Left ventricle myocardium inferior (tissue), 1 donor: ENCODE measurements at places on chromosomes 2 and 18. TPM values are rescaled to one million over a fixed set of nuclear protein-coding genes. Genes with fewer than 3 reads are reported as not detected.
A peak's percentile ranks its signal among the peaks of the same experiment; 100 is the strongest.

- DNase-seq = no peak
- H3K27me3 ChIP-seq = peaks cover 4% of the 10 kb centered on the region
- no peak overlapping the region for H3K4me3 ChIP-seq
- no peak overlapping the region for H3K27ac ChIP-seq
Observed at GRCh38 chr2:70685771-70686171, 82.2 kb downstream of the ADD2 start.

GRCh38 chr18:31723990-31724711, 36.5 kb downstream of the SLC25A52 start:
- H3K27me3 ChIP-seq = no peaks in the 10 kb centered on the region
- no peaks in the 10 kb centered on the region for H3K36me3 ChIP-seq
- DNase-seq = peak; percentile 32
- peak overlapping the region; percentile 75 for H3K4me3 ChIP-seq
- H3K27ac ChIP-seq = peak overlapping the region; percentile 71

GRCh38 chr2:10235099-10235908, 67.4 kb upstream of the HPCAL1 start:
- peaks cover 57% of the 10 kb centered on the region for H3K4me1 ChIP-seq
- H3K27ac ChIP-seq = peak overlapping the region; percentile 44
- DNase-seq = no peak
- no peak overlapping the region for H3K4me3 ChIP-seq

- peaks cover 21% of the 10 kb centered on the region for H3K4me1 ChIP-seq
- H3K4me3 ChIP-seq = no peak overlapping the region
- no peak overlapping the region for H3K27ac ChIP-seq
- peaks cover 28% of the 10 kb centered on the region for H3K36me3 ChIP-seq
- H3K27me3 ChIP-seq = no peaks in the 10 kb centered on the region
Observed at GRCh38 chr2:46960618-46961017, 45.0 kb upstream of the MCFD2 start.

- H3K27me3 ChIP-seq = no peaks in the 10 kb centered on the region
- H3K4me3 ChIP-seq = no peak overlapping the region
- DNase-seq = no peak
- peak overlapping the region; percentile 76 for H3K27ac ChIP-seq
- peaks cover 13% of the 10 kb centered on the region for H3K36me3 ChIP-seq
- peaks cover 36% of the 10 kb centered on the region for H3K4me1 ChIP-seq
Observed at GRCh38 chr2:178844701-178845100, 37.5 kb upstream of the TTN start.

The XDH gene
- total RNA-seq = 0.05 TPM

GRCh38 chr2:167509586-167509985, 621.3 kb downstream of the XIRP2 start:
- H3K4me1 ChIP-seq = no peaks in the 10 kb centered on the region
- H3K36me3 ChIP-seq = no peaks in the 10 kb centered on the region
- H3K27me3 ChIP-seq = no peaks in the 10 kb centered on the region

GRCh38 chr2:105313877-105314276, 15.7 kb downstream of the TGFBRAP1 start:
- H3K4me3 ChIP-seq = no peak overlapping the region
- H3K36me3 ChIP-seq = no peaks in the 10 kb centered on the region
- peaks cover 6% of the 10 kb centered on the region for H3K4me1 ChIP-seq
- no peaks in the 10 kb centered on the region for H3K27me3 ChIP-seq
- H3K27ac ChIP-seq = no peak overlapping the region
- DNase-seq = no peak

The IGFBP5 gene
- total RNA-seq = 138 TPM

DNA sequence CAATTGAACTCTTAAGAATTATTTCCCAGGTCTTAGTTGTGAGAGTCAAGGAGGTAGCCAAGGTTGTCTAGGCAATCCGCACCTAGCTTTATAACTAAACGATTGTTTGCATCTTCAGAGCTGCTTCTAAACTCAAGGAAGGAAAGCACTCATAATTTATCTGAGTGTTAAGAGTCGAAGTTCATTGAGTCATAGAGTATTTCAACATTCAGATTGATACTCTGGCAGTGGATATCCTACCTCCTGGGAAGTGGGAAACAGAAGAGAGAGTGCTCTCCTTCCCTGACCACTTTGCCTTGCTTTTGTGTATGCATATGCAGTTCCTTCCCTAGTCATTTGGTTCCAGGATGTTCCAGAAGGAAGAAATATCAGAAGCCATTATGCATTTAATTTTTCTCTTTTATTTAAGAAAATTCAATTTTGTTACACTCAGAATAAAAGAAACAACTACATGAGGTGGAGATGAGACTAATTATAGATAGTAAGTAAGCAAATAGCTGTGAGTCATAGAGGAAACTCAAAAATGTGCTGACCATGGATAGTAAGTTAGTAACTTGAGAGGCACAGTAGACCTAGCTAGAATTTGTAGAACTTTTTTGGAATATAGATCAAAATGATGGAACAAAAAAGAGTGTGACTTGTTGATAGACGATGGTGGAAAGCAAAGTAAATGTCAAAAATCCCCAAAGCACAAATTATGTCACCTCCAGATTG, 35.4 kb upstream of the FSHR start:
- H3K4me1 ChIP-seq = no peaks in the 10 kb centered on the region
- H3K36me3 ChIP-seq = no peaks in the 10 kb centered on the region
- no peak overlapping the region for H3K27ac ChIP-seq
- DNase-seq = no peak
- H3K27me3 ChIP-seq = no peaks in the 10 kb centered on the region
- H3K4me3 ChIP-seq = no peak overlapping the region

- no peaks in the 10 kb centered on the region for H3K4me1 ChIP-seq
- H3K27ac ChIP-seq = no peak overlapping the region
- H3K27me3 ChIP-seq = no peaks in the 10 kb centered on the region
- no peaks in the 10 kb centered on the region for H3K36me3 ChIP-seq
- no peak for DNase-seq
Observed at GRCh38 chr18:69330385-69331005, 70.2 kb upstream of the DOK6 start.

The LIPG gene
- not detected for total RNA-seq

- no peak overlapping the region for H3K27ac ChIP-seq
- peaks cover 1% of the 10 kb centered on the region for H3K36me3 ChIP-seq
- H3K4me3 ChIP-seq = no peak overlapping the region
- no peak for DNase-seq
Observed at GRCh38 chr2:85012855-85013254, 41.9 kb downstream of the KCMF1 start.

The MYO7B gene
- total RNA-seq = 0.44 TPM

- H3K4me1 ChIP-seq = peaks cover 22% of the 10 kb centered on the region
- no peak overlapping the region for H3K27ac ChIP-seq
- no peaks in the 10 kb centered on the region for H3K27me3 ChIP-seq
- no peak overlapping the region for H3K4me3 ChIP-seq
Observed at GRCh38 chr2:197281421-197281820, 29.2 kb downstream of the ANKRD44 start.

The SOWAHC gene
- 2.3 TPM for total RNA-seq

The DSG1 gene
- total RNA-seq = 1.3 TPM

DNA sequence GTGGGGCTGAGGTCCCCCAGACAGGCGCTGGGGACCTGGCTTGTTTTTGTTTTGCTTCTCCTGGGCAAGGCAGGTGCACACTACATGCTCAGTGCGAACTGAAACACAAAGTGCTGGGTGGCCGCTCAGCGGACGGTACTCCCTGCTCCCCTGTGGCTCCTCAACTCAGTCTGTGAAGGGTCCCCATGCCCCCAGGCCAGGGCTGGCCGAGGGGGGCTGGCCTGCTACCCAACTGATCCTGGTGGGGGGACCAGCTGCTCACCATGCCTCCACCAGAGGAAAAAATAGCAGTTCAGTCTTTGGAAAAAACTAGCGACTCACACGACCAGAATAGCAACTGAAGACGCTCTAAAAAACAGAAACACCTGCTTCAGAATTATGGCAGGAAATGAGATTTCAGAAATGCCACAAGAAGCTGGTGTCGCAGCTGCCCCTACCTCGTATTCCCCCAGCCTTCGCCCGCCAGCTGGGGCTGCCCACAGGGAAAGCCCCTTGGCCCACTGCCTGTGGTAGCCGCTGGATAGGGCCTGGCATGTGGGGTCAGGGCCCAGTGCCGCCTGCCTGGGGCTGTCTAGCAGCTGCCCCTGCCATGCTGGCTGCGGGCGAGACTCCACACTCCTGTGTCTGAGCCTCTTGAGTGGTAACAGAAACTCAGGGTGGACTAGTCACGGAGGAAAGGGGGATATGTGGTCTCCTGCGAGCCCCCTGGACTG, 43.7 kb downstream of the MEX3C start:
- no peak overlapping the region for H3K27ac ChIP-seq
- H3K4me1 ChIP-seq = no peaks in the 10 kb centered on the region
- H3K4me3 ChIP-seq = no peak overlapping the region
- DNase-seq = no peak
- no peaks in the 10 kb centered on the region for H3K36me3 ChIP-seq

DNA sequence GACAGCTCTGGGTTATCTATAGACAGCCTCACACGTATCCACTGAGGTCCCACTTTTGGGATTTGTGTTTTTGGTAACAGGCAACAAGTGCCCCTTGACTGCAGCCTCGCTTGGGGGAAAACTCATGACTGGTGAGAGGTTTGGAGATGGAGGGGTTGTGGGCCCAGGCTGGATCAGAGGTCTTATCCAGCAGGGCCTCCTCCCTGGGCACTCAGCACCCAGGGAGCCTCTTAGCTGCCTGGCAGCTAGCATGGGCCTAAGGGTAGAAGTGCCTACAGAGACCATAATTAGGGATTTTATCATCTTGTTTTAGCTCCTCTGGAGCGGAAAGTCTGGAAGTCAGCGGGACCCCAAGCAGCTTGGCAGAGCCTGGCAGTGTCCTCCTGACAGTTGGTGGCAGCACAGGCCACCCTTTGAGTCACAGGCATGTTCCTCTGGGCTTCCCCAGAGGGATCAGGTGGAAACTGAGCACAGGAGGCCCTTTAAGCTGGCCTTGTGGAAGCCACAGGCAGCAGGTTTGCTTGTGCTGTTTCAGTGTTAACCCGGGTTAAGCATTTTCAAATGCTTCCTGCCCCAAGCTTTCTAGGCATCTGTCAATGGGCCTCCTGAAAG, 143.1 kb downstream of the KCTD1 start:
- no peak overlapping the region for H3K27ac ChIP-seq
- H3K4me3 ChIP-seq = no peak overlapping the region
- H3K36me3 ChIP-seq = no peaks in the 10 kb centered on the region
- no peaks in the 10 kb centered on the region for H3K27me3 ChIP-seq
- no peaks in the 10 kb centered on the region for H3K4me1 ChIP-seq

GRCh38 chr2:32172870-32173269, 7.2 kb downstream of the SLC30A6 start:
- peaks cover 8% of the 10 kb centered on the region for H3K4me1 ChIP-seq
- no peaks in the 10 kb centered on the region for H3K27me3 ChIP-seq
- no peak for DNase-seq
- H3K4me3 ChIP-seq = no peak overlapping the region
- no peak overlapping the region for H3K27ac ChIP-seq

The NYAP2 gene
- total RNA-seq = not detected

DNA sequence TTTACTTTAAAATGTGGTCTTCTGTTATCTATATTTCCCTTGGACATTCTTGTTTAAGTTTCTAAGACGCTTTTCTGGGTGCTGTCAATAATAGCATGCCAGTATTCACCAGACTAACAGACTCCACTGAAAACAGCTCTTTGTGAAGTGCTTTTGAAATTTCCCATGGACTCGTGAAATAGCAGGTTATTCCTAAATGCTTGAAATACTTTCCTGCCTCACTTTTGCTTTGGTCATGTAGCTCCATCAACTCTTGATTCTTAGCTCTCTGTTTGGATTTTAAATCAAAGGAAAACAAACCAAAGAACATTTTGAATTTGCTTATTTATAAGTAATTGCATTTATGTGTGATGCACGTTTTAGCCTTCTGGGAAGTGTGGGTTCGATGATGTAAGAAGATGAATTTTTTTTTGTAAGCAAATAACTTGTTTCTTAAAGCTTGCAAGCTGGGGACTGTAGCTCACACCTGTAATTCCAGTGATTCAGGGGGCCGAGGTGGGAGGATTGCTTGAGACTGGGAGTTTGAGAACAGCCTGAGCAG, 147.8 kb downstream of the WDSUB1 start:
- DNase-seq = no peak
- H3K27ac ChIP-seq = peak overlapping the region; percentile 84
- H3K4me1 ChIP-seq = peaks cover 91% of the 10 kb centered on the region
- peak overlapping the region; percentile 39 for H3K4me3 ChIP-seq
- H3K27me3 ChIP-seq = no peaks in the 10 kb centered on the region

- no peaks in the 10 kb centered on the region for H3K36me3 ChIP-seq
- H3K4me1 ChIP-seq = no peaks in the 10 kb centered on the region
- no peak for DNase-seq
- no peaks in the 10 kb centered on the region for H3K27me3 ChIP-seq
- no peak overlapping the region for H3K27ac ChIP-seq
Observed at GRCh38 chr18:37913051-37913450, 347.5 kb upstream of the CELF4 start.

- H3K27me3 ChIP-seq = peaks cover 8% of the 10 kb centered on the region
- DNase-seq = no peak
- no peak overlapping the region for H3K27ac ChIP-seq
- no peaks in the 10 kb centered on the region for H3K4me1 ChIP-seq
- no peak overlapping the region for H3K4me3 ChIP-seq
Observed at GRCh38 chr2:56021579-56021978, 98.0 kb upstream of the EFEMP1 start.

The PAIP2B gene
- 76.6 TPM for total RNA-seq

DNA sequence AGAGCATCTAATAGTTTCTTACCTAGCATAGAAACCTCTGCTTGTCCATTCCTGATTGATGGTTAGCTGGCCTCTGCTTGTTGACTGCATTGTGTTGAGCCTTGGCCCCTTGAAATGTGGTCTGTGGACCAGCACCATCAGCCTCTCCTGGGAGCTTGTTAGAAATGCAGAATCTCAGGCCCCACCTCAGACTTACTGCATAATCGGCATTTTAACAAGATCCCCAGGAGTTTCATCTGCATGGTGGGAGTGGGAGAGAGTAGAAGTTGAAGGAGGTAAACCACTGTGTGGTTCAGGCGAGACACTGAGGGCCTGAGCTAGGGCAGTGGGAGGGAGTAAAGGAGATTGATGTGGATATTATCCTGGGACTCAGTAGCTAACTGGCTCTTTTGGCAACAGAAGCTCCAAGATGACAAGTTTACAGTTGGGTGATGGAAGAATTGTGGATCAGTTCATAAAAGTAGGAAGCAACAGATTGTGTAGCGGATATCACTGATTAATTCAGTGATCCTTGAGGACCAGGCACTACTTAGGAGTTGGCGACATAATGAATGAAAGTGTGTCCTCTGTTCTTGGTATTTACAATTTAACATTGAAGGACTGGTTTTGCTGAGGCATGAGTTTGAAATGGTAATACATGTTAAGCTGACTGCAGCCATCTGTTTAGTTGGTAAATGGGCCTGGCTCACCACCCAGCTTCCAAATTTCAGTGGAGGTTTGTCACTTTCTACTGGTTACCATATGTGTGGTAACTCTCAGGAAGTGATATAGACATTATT, 20.9 kb downstream of the PHLPP1 start:
- no peak overlapping the region for H3K27ac ChIP-seq
- no peaks in the 10 kb centered on the region for H3K27me3 ChIP-seq
- DNase-seq = no peak
- no peak overlapping the region for H3K4me3 ChIP-seq

- H3K4me1 ChIP-seq = peaks cover 9% of the 10 kb centered on the region
- no peak overlapping the region for H3K27ac ChIP-seq
- no peaks in the 10 kb centered on the region for H3K36me3 ChIP-seq
- H3K27me3 ChIP-seq = no peaks in the 10 kb centered on the region
Observed at GRCh38 chr2:64442801-64443429, 11.0 kb upstream of the LGALSL start.

GRCh38 chr2:124970030-124970429, 944.9 kb downstream of the CNTNAP5 start:
- no peak overlapping the region for H3K27ac ChIP-seq
- H3K36me3 ChIP-seq = no peaks in the 10 kb centered on the region
- no peaks in the 10 kb centered on the region for H3K27me3 ChIP-seq
- H3K4me1 ChIP-seq = no peaks in the 10 kb centered on the region
- H3K4me3 ChIP-seq = no peak overlapping the region
- DNase-seq = no peak

The HRH4 gene
- 0.33 TPM for total RNA-seq
